ENCODE measurements at places on chromosomes 4 and X.

DNA sequence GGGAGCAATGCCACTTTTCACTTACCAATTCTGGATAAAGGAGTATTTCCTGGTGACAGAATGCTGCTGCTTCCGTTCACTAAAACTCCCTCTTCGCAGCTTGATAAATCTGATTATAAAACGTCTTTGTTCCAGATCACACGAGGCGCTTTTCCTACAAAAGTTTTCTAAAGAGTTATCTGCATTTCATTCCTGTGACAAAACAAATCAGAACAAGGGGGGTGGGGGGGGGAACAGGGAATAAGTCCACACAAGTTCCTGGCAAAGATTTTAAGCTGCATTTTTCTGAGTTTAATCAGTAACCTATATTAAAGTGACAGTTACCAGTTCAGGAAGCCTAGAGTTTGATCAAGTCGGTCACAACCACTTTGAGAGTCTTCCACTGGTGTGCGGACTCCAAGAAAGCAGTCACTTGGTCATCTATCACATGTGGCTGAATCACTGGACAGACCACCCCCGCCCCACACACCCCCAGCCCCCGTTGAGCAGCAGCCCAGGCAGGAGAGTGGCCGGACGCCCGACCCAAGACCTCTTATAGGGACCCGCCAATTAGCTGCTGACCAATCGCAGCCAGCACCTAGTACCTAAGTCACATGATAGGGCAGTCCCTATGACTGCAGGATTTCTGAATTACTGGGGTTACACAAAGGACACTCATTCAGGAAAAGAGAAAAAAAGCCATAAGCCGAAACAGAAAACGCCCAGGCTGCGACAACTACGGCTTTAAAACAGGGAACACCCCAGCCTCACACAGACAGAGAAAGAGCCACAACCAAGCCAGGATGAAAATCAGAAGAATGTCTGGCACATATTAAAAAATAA lies 569.3 kb upstream of the DIPK2B start:
- peak; percentile 4 for DNase-seq

DNA sequence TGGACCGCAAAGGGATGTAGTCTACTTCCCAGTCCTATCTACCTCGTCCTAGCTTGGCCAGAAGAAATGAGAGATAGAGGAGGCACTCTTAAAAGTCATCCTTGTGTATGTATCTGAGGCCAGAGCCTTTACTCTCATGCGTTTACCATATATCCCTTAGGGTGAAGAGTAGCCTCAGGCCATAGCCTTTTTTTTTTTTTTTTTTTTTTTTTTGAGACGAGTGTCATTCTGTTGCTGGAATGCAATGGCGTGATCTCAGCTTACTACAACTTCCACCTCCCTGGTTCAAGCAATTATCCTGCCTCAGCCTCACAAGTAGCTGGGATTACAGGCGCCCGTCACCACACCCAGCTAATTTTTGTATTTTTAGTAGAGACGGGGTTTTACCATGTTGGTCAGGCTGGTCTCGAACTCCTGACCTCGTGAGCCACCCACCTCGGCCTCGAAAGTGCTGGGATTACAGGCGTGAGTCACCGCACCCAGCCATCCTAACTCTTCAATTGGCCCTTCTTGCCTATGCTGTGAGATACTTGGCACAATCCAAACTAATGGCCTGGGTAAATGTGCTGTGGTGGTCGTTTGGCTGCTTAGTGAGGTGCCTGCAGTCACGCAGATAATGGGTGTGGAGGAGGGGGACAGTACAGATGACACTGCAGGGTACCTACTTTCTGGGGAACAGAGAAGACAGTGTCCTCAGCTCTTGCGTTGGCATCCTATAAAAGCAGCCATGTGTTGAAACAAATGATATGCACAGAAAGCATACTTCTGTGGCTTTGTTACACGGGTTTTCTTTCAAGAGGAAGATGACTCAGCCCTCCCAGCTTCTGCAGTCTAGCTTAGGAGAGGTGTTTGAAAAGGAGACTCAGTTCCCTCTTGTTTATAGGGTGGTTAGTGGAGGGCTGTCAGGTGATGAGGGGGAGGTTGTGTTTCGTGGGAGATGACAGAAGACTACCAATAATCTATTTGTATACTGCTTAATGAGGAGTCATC lies 10.4 kb upstream of the DGAT2L6 start:
- DNase-seq: no peak

DNA sequence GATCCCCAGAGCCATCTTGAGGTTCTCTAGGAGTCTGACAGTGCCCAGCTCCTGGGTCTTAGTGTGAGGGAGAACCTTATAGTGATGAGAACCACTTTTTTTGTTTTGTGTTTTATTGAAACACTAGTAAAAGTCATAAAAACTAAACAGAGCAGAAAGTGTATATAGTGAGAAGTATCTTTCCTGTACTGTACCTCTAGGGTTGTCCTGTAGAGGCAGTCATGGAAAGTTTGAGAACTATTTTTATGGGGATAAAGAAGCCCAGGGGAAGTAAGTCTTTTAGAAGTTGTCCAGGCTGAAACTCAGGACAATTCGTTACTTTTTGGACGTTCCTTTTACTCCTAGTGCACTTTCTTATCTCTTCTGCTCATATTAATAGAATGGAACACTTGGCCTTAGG lies 40.9 kb downstream of the ADH5 start:
- no peak for DNase-seq

GRCh38 chr4:145719752-145720624 lies 40.0 kb downstream of the C4orf51 start:
- peak; percentile 3 for DNase-seq

GRCh38 chr4:83212041-83212851 lies 72.4 kb downstream of the COQ2 start:
- peak; percentile 86 for DNase-seq

GRCh38 chr4:26020083-26020668 lies 106.2 kb downstream of the SMIM20 start:
- no peak for DNase-seq

DNA sequence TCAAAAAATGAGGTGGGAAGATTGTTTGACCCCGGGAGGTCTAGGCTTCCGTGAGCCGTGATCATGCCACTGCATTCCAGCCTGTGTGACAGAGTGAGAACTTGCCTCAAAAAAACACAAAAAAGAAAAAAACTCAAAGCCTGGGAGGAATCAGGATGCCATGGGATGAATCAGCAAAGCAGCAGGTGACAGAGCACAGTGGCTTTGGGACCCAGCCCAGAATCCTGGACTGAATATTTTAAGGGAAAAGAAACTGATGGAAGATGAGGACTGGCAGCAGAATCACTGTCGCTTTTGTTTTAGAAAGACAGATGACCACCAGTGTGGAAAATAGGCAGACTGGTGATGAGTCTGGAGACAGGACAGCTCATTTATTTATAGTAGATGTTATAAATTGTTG lies 16.6 kb downstream of the S100G start:
- no peak for DNase-seq

GRCh38 chrX:131783555-131784308 lies 239.4 kb upstream of the STK26 start:
- DNase-seq: peak; percentile 81

DNA sequence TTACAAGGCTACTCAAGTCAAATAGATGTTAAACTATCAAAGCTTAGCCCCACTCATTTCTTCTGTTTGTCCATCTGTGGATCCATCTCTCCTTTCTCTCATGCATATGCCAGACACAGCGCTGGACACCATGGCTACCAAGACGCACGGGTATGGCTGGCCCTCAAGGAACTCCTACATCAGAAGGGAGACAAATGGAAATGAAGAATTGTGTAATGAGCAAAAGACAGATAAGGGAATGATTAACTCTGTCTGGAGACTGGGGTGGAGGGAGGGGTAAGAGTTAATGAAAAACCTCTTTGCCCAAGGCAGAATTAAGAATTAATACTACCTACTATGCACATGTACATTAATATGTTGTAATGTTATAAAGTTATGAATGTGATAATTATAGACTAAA lies 88.1 kb downstream of the MGST2 start:
- no peak for DNase-seq

DNA sequence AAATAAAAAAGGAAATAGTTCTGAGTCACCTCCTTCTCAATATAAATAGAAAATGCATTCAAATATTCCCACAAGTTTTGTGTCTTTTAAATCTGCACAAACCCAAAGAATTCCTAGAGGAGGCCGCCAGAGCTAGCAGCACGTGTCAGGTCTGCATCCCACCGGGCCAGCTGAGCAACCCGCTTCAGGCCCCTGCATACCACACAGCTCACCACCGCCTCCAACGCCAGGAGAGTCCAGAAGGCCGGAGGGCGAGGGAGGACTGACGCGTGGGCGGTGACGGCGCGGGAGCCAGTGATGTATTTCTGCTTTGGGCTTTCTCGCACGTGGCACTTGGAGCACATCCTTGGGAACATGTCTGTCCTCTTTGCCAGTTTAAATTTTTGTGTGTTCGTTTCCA lies 61.9 kb upstream of the CLDN34 start:
- no peak for DNase-seq

DNA sequence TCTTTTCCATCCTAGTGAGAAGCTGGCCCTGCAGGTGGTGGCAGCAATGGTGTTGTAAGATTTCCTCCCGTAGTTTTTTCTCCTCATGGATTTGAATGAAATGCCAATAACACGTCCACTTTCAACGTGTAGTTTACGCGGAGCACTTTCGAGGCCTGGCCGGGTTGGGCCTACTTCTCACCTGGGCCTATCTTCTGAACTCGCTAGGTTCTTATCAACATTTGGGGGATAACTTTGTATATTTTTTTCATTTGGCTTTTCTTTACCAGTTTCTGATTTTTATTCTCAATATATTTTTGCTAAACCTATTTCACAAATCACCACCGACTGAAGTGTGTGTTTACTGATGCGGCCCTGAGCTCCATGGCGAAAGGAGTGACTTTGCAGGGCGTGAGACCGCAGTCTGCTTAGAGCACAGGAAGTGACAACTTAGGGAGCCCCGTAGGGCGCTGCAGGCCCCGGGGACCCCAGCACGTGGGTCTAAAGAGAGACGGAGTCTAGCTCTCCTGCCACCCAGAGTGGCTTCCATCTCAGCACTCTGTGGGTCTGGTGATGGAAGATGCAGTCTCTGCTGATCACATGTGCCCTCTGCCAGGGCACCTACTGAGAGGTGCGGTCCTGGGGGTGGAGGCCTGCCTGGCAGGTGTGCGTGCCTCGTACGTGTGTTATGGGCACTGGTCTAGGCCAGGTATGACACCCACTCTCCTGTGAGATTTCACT lies 29.1 kb downstream of the NELFA start:
- DNase-seq: no peak

GRCh38 chr4:125760201-125760819 lies 445.6 kb downstream of the FAT4 start:
- DNase-seq: no peak

DNA sequence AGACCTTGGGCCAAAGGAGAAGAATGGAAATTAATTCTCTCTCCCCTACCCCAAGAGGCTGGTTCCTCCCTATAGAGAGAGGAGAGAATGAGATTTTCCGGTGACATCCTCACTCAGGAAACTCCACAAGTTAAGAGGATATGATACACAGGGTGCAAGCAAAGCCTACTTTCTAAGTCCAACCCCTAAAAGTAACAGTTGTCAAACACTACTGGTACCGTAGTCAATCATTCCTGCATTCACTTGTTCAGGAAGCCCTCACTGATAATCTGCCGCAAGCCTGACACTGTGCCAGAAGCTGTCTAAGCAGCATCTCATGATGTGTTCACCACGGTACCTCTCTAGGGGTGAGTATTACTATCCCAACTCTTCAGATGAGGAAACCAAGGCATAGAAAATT lies 41.7 kb downstream of the KDR start:
- no peak for DNase-seq

GRCh38 chr4:168979338-168979737 lies 30.7 kb downstream of the CBR4 start:
- DNase-seq: no peak

- no peak for DNase-seq
These were observed 636.1 kb downstream of the ARAP2 start for GRCh38 chr4:35608205-35608604.

GRCh38 chr4:16253127-16253960 lies 27.1 kb upstream of the TAPT1 start:
- no peak for DNase-seq

- DNase-seq: peak; percentile 23
These were observed 21.1 kb downstream of the NOP14 start for GRCh38 chr4:2942037-2942531.

DNA sequence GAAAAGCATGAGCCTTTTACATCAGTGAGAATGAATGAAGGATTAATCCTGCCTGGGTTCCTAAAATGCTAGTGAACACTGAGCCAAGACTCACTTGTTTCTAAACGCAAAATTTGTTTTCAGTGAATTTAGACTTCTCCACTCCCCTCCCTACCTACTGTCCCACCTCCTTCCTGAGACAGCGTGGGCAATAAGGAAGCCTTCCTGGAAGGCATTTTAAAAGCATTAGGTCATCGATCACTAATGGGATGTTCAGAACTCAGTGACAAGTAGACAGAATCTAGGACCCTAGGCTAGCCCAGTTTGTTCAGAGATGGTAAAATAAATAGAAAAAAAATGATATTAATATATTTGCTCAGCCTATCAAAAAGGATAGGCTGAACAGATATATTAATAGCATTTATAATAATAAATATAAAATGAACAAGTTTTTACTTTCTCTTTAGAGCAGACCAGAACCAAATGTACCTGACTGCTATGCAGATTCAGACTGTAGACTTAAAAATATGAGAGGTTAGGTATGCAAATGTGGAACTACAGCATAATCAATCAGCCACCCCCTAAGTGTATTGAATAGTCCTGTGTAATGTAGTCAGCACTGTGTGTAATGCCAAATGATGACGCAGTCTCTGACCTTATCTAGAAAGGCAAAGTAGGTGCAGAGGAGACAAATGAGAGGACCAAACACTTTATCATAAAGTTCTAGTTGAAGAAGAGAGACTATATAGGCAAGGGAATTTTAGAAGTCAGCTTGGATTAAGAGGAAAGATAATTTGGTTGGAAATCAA lies 331.1 kb downstream of the GPAT3 start:
- no peak for DNase-seq

DNA sequence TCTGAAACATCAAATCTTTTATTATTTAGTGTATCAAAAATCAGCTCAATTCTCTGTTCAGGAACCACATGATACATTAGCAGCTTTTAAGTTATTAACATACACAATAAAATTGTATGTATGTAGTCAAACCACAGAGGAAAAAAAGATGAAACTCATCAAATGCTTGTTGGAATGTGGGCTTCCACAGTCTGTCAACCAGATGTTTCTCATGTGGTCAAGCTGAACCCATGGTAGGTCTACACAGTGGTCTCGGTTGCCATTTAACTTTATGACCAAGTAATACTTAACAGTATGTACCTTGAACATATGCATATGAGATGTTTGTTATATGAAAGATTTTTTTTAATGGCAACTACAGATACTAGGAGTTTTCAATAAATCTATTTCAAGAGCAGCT lies 427.8 kb downstream of the IL15 start:
- no peak for DNase-seq

- DNase-seq: no peak
These were observed 7.5 kb downstream of the IDS start for GRCh38 chrX:149497626-149498025.

- no peak for DNase-seq
These were observed 4.7 kb downstream of the SFRP2 start for GRCh38 chr4:153784166-153784699.

DNA sequence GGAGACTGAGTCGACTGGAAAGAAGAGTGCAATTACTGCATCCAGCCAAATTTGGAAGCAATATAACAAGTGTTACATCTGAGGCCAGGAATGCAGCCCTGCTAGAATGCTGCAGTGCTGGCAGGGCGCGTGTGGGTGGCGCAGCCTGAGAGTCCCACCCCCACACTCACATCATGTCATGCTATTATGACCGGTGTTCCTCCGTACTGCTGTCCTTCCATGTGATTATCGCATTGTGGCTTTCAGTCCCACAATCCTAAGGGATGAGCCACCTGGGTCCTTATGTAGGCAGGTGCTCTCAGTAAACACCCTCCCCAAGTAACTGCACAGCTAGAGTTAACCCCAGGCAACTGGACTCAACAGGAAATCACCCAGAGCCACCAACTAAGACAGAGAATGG lies 122.6 kb upstream of the CPEB2 start:
- DNase-seq: no peak

All from CD8-positive, alpha-beta memory T cell (primary cell).